IPS DF 6.9 (cell line): ENCODE measurements at places on chromosomes 3 and 15.

DNA sequence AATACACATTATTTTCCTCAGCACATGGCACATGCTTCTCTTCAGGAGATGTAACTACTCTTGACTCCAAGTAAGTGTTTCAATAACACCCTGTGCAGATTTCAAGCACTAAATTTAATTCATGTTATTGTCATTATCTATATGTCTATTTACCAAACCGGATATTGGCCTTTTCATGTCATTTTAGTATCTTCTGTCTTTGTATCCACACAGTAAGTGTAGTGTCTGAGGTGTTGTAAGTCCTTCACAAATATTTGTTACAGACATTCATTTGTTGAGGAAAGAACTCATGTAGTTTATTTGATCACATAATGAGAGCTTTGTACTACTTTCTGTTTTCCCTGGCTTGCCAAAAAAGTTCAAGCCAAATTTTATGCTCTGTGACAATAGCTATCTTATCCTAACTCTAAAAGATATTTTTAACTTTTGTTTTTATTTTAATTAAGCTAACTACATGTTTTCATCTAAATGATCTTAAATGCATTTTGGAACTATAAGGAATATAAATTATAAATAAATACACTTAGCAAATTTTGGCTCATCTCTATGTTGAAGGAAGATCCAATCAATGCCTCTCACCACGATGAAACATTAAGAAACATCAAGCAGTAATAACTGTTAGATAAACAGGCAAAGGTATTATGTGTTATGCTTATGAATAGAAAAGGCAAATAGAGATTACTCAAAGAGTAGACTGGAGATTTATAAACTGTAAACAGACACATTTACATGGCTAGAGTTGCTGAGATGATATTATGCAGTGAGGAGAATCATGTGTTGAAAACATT is 48.3 kb downstream of the SPTSSB start:
- no peak for DNase-seq

- DNase-seq, result no peak
Observed at GRCh38 chr3:54177816-54178215, 55.5 kb downstream of the CACNA2D3 start.

GRCh38 chr3:188964957-188965356 is 206.8 kb upstream of the TPRG1 start:
- no peak for DNase-seq

DNA sequence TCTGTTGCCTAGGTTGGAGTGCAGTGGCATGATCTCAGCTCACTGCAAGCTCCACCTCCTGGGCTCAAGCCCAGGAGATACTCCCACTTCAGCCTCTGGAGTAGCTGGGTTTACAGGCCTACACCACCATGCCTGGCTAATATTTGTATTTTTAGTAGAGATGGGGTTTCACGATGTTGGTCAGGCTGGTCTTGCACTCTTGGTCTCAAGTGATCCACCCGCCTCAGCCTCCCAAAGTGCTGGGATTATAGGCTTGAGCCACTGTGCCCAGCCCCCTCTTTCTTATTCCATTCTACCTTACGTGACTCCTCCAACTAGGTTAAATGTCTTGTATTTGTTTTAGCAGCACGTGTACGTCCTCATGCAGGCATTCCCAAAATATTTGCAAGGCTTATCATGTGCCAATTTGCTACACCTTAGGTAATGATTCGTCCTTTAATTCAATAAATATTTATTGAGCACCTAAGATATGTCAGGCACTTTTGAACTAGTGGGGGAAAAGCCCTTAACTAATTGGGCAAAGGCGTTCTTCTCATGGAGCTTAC is 14.9 kb upstream of the MAGI1 start:
- DNase-seq, result no peak

- no peak for DNase-seq
Observed at GRCh38 chr3:86228101-86228500, 762.8 kb downstream of the VGLL3 start.

- DNase-seq, result no peak
Observed at GRCh38 chr15:51751697-51752683, 593 bp downstream of the TMOD2 start.

GRCh38 chr3:69092030-69092516 is 7.3 kb downstream of the ARL6IP5 start:
- no peak for DNase-seq

- DNase-seq, result no peak
Observed at GRCh38 chr15:45441686-45442085, 63.3 kb upstream of the GATM start.

DNA sequence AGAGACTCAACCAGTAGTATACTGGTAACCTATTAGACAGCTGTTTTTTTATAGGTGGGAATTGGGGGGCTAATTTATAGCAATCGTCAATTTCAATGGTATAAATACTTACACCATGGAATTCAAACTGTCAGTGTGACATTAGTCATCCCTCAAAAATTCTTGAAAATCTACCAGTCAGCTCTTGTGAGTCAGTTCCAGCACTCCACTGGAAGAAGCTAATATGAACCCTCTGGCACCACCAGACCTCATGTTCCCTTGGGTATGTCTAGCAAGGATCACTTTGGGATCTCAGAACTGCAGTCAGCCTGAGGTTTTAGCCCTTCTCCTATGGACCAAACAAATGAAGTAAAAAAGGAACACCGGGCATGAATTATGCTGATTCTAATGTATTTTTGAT is 11.8 kb upstream of the UACA start:
- no peak for DNase-seq

GRCh38 chr3:66439666-66440344 is 61.0 kb downstream of the LRIG1 start:
- DNase-seq, result no peak

- DNase-seq, result no peak
Observed at GRCh38 chr3:66200147-66200546, 20.7 kb upstream of the SLC25A26 start.

- DNase-seq, result no peak
Observed at GRCh38 chr3:152304160-152304559, 35.4 kb downstream of the MBNL1 start.

DNA sequence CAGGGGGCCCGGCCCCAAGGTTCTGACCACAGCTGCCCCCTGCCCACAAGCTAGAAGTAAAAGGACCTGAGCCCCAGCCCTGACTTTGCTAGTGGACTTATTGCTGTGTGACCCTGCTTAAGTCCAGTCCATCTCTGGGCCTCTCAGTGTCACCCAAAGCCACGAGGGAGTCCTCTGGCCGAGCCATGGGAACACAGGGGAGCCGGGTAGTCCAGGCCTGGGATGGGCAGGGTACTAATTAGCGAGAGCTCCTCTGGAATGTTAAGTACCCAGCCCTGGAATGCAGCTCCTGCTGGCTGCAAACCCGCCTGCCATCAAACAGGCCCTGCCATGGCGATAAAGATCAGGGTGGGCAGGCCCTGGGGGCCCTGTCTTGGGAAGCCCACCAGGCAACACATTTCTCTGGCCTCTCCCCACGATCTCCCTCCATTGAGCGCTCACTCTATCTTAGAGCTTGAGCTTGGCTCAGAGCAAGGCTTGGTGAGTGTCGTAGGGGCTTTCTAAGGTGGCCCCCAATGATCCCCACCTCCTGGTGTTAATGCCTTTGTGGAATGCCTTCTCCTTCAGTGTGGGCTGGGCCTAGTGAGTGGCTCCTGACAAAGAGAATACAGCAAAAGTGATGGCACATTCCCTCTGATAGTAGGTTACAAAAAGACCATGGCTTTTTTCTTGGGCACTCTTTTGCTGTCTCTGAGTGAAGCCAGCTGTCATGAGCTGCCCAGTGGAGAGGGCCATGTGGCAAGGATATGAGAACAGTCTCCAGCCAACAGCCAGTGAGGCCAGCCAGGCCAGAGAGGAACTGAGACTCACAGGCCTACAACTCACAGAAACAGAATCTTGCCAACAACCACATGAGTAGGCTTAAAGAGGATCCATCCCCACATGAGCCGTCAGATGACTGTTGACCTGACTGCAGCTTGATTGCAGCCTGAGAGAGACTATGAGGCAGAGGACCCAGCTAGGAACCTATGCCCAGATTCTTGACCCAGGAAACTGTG is 133.1 kb downstream of the SMAD6 start:
- DNase-seq, result no peak

DNA sequence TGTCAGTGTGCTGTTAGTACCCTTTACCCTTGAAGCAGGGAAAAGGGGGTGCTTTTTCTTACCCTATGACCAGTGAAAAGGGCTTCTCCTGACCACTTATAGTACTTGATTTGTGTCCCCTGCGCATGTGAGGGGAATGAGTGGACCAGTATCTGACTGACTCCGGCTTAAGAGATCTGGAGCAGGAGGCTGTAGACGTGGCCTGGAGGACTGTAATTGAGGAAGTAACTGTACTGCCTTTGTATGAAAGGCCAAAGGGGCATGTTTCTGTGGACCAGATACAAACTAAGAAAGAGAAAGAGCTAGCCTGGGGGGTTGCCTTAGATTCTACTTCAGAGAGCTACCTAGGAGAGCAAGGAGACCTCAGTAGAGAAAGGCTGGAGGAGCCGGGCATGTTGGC is 89.9 kb upstream of the TBL1XR1 start:
- DNase-seq, result no peak

DNA sequence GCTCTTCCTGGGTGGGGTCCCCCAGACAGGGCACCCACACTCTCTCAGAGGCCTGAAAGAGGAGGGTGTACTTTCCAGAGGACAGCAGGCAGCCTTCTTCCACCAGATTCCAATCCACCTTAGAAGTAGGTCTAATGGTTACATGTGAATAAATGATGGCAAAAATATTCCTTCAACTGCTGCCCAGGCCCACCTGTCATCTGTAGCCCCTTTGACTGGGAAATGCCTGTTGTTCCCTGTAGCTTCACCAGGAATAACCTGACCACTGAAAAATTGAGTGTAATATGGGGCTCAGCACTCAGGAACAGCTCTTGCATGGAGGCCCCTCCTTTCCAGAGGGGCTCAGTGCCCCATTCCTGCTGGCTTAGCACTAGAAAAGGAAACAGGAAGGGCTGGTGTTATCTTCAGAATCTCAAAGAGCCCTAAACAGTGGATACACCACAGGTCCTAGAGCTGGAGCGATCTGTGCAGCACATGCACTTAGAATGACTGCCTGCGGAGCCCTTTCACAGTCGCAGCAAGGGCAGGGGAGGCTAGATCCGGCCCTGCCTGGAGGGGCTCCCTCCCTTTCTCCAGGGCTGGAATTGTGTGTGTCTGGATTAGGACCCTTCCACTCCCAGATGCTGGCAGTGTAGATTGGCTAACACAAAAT is 32.1 kb downstream of the SLC22A14 start:
- no peak for DNase-seq

- no peak for DNase-seq
Observed at GRCh38 chr15:55980511-55980910, 12.9 kb downstream of the NEDD4 start.

DNA sequence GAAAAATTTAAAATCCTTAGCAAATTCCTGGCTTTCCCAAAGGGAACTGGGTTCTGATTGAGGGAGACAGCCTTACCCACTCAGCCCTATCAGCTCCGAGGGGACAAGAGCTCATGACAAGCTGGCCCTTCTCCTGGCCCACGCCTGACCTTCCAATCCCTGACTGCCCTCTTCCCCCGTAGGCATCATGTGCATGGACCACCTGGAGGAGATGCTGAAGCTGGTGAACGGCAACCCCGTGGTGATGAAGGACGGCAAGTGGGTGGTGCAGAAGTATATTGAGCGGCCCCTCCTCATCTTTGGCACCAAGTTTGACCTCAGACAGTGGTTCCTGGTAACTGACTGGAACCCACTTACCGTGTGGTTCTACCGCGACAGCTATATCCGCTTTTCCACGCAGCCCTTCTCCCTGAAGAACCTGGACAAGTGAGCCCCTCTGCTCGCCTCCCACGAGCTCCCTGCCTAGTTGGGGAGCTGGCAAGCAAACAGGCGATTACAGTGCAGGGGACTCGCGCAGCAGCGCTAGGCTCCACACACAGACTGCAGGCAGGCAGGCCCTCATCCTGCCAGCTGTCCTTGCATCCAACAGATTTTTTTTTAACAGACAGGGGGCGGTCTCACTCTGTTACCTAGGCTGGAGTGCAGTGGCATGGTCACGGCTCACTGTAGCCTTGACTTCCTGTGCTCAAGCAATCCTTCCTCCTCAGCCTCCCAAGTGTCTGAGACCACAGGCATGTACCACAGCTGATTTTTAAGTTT is 16.8 kb downstream of the RPUSD3 start:
- DNase-seq, result no peak

DNA sequence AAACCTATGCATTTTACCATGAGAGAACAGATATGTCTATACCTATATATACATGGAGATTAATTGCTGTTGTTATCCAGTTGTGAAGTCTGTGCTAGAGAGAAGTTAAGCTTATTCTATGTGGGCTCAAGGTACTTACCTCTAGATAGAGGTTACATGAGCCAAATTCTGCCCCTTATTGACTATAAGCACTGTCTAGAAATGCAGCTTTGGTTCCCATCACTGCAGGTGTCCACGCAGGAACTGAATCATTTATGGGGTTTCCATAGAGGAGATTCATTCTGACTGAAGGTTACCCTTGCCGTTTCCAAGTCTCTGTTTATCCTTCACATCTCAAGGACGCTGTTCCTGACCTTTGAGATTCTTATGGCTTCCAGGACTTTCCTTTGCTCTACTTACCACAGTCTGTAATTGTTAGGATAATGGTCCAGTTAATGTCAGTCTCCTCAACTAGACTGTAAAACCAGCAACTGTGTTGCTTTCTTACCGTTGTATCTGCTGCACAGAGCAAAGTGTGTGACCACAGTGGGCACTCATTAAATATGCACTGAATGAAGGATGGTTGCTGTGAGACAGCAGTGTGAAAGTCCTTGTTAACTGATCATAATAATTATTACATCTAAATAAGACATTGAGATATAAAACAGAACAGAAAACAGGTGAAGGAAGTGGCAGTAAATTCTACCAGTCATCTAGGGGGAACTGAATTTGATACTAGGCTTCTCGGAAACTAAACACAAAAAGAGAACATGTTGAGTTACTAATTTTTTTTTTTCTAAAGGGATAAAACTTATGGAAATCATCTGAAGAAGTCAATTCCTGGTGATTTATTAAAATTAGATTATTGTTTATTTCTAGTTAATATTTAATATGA is 44.0 kb upstream of the BCL6 start:
- DNase-seq, result no peak

DNA sequence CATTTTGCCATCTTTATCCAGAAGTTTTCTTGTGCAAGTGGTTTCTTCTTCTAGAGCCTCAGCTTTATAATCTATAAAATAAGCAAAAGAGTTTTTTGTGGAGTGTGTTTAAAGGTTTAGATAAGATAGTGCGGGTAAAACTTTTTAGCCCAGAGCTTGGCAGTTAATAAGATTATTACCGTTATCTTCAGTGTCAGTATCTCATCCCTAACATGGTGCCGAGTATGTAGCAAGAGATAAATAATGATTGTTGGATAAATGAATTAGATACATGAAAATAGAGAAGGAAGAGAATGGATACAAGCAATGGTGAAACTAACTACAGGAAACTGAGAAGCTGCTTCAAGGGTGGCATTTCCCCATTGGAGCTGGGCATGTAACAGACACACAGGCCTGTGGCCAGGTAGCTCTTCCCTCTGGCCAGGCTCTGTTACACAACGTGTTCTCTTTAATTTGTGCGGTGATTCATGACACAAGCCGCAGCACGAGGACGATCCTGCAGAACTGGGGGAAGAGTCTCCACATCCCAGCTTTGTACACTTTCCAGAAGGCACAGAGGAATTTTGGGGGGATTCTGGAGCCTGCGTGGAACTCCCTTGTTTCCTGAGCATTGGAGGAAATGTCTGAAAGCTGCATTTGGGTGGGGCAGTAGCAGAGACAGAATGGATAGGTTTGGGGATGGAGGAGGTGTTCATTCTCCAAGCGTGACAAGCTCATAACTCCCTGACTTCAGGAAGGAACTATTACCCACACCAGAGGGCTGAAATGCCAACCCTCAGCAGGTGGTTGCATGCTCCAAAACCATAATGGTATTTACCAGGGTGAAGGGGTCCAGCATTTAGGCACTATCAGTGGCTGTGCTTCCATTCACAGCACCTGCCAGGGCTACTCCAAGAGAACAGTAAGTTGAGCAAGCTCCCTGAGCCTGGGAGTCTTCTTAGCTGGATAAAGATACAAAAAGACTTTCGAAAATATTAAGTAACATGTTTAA is 14.2 kb upstream of the ST6GAL1 start:
- DNase-seq, result no peak
